Mucosa of descending colon (tissue), 3 donors: ENCODE measurements at places on chromosomes 3 and 15.

DNA sequence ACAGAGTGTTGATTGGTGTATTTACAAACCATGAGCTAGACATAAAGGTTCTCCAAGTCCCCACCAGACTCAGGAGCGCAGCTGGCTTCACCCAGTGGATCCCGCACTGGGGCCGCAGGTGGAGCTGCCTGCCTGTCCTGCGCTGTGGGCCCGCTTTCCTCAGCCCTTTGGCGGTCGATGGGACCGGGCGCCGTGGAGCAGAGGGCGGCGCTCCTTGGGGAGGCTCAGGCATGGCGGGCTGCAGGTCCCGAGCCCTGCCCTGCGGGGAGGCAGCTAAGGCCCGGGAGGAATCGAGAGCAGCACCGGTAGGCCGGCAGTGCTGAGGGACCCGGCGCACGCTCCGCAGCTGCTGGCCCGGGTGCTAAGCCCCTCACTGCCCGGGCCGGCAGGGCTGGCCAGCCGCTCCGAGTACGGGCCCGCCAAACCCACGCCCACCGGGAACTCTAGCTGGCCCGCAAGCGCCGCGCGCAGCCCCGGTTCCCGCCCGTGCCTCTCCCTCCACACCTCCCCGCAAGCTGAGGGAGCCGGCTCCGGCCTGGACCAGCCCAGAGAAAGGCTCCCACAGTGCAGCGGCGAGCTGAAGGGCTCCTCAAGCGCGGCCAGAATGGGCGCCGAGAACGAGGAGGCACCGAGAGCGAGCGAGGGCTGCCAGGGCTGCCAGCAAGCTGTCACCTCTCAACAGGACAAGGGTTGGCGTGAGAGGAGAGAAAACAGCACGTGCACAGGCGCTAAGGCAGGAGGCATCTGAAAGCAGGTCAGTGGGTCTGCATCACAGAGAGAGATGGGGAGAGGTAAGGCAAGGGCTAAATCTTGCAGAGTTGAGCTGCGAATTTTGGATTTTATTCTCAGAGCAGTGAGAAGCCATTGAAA, 5.9 kb upstream of the EPB42 start:
- no peak for DNase-seq

- peak; percentile 86 for DNase-seq
Measured at GRCh38 chr15:98865397-98866339, 141.9 kb downstream of the PGPEP1L start.

GRCh38 chr3:160643994-160644393, 33.0 kb upstream of the ARL14 start:
- DNase-seq, result no peak

- DNase-seq, result no peak
Measured at GRCh38 chr3:127706785-127707351, 34.1 kb downstream of the ABTB1 start.

- DNase-seq, result no peak
Measured at GRCh38 chr3:194330579-194330978, 20.5 kb downstream of the CPN2 start.

GRCh38 chr3:152870027-152870426, 35.1 kb downstream of the P2RY1 start:
- no peak for DNase-seq

GRCh38 chr15:51619331-51620035, 3.1 kb downstream of the DMXL2 start:
- DNase-seq, result no peak

GRCh38 chr3:123377243-123377740, 71.6 kb downstream of the ADCY5 start:
- no peak for DNase-seq
